ENCODE measurements at places on chromosomes 1 and 21. TPM values are rescaled to one million over a fixed set of nuclear protein-coding genes. Genes with fewer than 3 reads are reported as not detected.

Gene ANKRD65
- polyA plus RNA-seq, result 2.0 TPM

Gene SH3BGR
- polyA plus RNA-seq, result 2.1 TPM

Gene IFNLR1
- 11.4 TPM for polyA plus RNA-seq

Gene CLCNKB
- polyA plus RNA-seq, result 5.7 TPM

Gene NR1I3
- polyA plus RNA-seq, result not detected

Gene ALX3
- polyA plus RNA-seq, result 0.20 TPM

Gene APP
- polyA plus RNA-seq, result 365 TPM

Gene ELAPOR1
- polyA plus RNA-seq, result 3.1 TPM

Gene CRYBG2
- polyA plus RNA-seq, result 14.2 TPM

All from H1 (cell line).